Mucosa of descending colon (tissue), 3 donors: ENCODE measurements at places on chromosomes 13 and 19. TPM values are rescaled to one million over a fixed set of nuclear protein-coding genes. Genes with fewer than 3 reads are reported as not detected.

DNA sequence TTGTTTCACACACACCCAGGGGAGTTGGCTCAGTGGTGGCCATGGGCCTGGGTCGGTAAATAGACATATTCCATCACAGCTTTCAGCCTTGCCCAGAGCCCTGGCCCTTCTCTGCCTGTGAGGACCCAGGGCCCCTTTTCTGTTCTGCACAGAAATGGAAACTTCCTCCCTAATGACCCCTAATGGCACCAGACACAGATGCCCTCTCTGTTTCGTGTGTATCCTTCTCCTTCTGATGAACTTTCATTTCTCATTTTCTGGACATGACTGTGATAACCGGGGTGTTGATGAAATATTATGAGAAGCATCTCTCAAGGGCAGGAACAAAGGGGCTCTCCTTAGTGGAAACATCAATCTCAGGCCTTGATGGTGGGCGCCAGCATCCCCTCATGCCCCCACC, 12.8 kb downstream of the LILRA1 start:
- DNase-seq, result no peak

DNA sequence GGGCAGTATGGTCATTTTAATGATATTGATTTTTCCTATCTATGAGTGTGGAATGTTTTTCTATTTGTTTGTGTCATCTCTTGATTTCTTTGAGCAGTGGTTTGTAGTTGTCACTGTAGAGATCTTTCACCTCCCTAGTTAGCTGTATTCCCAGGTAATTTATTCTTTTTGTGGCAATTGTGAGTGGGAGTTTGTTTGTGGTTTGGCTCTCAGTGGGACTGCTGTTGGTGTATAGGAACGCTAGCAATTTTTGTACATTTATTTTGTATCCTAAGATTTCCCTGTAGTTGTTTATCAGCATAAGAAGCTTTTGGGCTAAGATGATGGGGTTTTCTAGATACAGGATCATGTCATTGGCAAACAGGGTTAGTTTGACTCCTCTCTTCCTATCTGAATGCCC, 28.9 kb downstream of the NBEA start:
- no peak for DNase-seq

GRCh38 chr19:6066661-6067646, 43.3 kb downstream of the RFX2 start:
- DNase-seq, result peak; percentile 92

- DNase-seq, result no peak
Measured at GRCh38 chr13:108268466-108269112, 929 bp upstream of the TNFSF13B start.

The MEIOSIN gene
- total RNA-seq, result not detected
